ENCODE measurements at places on chromosomes 11 and 22.
A peak's percentile ranks its signal among the peaks of the same experiment; 100 is the strongest.

- no peak for DNase-seq
These were observed 100.7 kb upstream of the BIRC3 start for GRCh38 chr11:102216433-102217075.

DNA sequence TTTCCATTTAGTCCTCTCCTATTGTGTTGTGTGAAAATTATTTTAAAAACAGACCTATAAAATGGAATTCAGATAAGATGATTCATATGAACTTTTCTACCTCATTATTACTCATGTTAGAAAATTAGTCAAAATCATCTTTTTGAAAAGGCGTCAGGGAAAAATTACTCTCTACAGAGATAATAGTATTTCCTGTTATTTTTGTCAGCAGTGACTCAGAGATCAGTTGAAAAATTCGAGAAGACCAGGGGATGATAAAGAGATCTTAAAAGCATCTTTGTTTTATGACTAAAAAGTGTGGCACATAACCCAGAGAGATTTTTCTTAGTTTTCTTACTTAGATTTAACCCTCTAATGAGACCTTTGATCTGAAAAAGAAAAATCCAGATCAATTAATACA, 157.9 kb upstream of the CARD18 start:
- DNase-seq = peak; percentile 55

DNA sequence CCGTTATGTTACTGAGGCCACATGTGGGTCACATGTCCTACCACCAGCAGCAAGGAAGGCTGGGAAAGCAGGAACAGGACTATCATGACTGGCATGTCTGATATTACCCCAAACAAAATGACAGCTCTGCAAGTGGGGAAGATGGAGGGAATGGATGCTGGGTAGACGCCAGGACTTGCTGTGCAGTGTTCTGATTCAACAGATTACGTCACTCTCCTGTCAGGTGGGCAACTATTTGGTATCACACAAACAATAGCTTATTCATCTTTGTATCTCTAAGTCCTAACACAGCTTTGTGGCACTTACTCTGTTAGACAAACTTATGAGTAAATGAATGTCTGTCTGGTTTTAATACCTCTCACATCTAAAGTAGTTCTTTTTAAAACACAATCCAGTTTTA, 105.2 kb downstream of the SPON1 start:
- DNase-seq = no peak

DNA sequence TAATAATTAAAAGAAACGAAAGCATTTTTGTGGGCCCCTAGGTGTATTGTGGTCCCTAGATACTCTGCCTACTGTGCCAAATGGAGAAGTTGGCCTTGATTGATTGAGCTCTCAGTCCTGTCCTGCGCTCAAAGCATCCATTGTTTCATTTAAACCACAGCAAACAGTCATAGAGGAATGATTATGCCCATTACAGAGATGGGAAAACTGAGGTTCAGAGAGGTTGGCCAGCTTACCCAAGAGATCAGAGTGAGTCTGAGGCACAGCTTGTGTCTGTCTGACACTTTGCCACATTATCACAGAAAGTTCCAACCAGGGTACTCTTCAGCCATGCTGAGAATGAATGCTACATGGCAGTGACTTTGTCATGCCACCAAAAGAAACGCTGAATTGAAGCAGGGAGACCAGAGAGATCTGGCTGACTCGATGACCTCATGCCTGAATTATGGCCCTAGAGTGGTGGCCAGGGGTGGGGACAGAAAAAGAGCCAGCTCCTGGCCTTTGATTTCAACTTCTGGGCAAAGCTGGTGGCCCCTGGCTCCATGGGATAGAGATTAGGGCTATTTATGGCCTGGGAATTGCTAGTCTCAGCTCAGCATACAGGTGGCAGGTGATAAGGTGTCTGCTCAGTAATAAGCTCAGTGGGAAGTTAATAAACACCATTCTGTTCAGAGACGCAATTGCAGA, 180.5 kb downstream of the MIAT start:
- no peak for DNase-seq

GRCh38 chr11:116114198-116114651, 610.0 kb upstream of the CADM1 start:
- DNase-seq = no peak

GRCh38 chr11:116822575-116822974, 529 bp downstream of the APOA4 start:
- DNase-seq = no peak

GRCh38 chr11:128506999-128507611, 80.3 kb downstream of the ETS1 start:
- DNase-seq = peak; percentile 97

DNA sequence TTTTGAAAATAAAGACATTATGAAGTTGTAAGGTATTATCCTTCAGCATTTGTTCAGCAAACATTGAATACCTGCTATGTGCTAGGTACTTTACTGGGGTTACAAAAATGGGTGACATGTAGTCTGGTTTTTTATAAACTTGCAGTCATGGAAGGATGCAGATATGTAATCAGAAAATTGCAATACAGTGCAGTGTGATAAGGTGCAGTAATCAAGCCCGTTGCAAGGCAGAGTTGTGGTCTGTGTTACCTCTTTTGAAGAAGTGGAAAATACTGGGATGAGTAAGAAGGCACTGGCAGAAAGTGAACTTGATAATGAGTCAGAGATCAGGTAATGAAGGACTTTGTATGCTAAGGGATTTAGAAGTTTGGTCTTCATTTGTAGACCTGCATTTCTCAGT, 8.1 kb downstream of the FBXO7 start:
- no peak for DNase-seq

DNA sequence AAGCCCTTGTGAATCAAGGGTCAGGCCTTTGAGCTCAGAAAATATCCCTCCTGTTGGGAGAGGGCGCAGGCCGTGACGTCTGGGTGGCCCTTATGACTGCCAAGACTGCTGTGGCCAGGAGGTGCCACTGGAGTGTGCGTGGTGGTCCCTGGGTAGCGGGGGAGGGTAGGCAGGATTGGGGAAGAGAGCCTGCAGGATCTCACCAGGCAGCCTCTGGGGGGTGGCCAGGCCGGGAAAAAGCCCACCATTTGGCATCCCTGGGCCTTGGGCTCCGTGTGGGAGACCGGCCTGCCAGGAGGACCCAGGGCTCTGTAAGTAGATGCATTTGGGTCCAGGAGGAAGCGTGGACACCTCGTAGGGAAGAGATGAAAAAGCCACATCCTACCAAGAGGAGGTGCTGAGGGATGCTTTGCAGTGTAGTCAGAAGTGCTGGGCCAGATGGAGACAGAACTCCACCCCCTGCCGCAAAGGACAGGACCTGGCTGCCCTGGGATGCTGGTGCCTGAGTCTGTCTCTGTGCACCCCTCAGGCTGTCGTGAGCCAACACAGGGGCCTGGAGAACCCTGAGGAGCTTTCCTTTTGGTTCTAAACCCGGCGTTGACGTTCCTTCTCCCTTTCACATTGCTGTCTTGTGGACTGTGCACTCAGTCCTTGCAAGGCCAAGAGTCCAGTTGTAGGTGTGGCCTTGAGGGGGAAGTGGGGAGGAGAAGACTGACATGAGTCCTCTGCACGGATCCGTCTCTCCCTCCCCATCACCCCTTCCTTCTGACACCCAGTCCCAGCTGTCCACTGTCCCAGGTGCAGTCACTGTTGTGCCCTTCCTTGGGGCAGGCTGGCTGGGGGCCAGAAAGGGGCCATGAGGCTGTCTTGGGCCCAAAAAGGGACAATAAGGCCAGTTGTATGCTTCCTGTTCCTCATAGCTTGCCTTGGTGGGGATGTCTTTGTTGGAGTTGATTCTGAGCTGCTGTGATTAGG, 12.7 kb upstream of the MIEF1 start:
- DNase-seq = no peak

DNA sequence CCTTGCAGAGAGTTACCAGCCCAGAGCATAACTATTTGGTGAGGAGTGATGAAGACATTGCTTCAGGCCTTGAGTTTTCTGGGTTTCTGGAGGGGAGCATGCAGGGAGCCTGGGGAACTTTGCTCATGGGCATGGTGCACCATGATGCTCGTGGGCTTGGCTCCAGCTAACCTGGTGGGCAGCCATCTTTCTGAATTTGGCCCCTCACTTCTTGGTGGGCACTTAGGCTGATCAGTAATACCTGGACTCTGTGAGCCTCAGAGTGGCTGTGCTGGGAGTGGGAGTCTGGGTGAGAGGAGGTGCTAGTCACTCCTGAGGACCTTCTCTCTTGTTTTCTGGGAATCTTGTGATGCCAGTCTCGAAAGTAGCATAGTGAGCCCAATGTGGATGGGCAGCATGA, 30.6 kb downstream of the AMPD3 start:
- no peak for DNase-seq

DNA sequence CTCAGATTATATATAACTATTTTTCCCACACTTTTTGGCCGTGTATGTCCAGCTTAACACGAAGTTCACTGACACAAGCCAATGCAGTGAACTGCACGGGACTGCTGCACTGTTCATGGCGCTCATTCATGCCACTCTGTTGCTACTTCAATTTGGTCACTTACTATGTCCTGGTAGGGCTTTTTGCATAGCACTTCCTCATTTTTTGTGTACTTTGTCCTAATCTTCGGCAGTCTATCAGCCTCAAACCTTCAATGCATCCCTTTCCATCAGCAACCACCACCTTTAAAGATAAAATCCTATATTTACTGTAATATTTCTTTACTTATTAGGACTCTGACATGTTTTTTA, 18.7 kb upstream of the ARHGAP32 start:
- DNase-seq = no peak

- DNase-seq = no peak
These were observed 2.1 kb downstream of the KLHL35 start for GRCh38 chr11:75430714-75431532.

DNA sequence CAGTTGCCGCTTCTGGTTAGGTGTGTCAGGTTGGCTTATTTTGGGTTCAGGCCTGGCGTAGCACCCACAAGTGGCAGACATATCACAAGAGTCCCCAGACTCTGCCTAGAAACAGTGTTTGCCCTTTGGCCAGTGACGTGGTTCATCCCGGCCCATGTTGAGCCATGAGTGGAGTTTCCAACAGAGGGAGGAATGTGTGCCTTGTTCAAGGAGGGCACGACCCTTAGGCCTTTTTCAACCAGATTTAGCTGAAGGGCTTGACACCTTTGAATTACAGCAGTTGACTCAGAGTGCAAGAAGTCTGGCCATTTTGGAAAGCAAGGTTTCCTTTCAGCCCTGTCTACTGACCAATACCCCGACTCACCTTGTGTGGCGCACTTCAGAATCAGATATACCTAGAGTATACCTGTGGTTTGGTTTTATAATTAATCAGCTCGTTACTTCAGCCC, 15.1 kb upstream of the AIFM3 start:
- no peak for DNase-seq

DNA sequence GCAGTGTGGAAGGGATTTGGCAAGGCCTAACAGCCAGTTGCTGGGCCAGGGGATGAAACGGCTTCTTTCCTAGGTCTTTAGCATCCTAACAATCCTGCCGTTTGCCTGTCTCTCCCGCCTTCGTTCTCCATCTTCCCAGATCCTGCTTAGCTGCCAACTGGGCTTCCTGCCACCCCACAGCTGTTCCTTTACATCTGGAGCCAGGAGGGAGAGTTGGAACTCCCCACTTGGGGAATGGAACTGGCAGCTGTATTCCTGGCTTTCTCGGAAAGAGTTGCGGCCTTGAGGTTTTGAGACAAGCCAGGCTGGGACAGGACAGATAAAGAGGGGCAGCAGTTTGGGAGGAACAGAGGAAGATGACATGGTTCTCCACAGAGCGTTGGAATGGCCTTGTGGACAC, 59.6 kb downstream of the ST3GAL4 start:
- DNase-seq = peak; percentile 65

- DNase-seq = no peak
These were observed 14.9 kb upstream of the GALNT18 start for GRCh38 chr11:11636671-11637070.

DNA sequence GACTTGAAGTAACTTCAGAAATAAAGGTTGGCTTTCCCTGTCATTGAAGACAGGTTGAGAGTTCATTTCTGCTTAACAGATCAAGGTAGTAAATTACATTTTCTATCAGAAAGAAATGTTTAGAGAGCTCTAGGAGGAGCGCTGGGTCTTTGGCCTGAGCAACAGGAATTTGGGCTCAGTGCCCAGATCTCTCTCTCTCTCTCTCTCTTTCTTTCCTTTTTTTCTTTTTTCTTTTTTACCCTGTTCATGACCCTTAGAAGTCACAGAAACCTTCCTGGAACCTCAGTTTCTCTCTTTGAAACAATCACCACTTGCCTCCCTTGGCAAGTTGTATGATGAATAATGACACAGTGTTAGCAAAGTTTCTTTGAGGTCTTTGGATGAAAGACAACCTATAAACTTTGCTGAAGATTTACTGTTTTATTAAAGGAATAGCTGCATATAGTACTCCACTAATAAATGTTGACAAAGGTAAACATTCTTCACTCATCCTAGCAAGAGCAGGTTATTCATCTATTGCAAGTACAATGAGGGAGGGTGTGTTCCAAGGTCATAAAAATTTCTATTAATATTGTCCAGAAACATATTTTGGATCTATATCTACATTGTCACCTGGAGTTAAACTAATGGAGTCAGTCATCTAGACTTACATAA, 35.5 kb upstream of the RASSF10 start:
- no peak for DNase-seq

DNA sequence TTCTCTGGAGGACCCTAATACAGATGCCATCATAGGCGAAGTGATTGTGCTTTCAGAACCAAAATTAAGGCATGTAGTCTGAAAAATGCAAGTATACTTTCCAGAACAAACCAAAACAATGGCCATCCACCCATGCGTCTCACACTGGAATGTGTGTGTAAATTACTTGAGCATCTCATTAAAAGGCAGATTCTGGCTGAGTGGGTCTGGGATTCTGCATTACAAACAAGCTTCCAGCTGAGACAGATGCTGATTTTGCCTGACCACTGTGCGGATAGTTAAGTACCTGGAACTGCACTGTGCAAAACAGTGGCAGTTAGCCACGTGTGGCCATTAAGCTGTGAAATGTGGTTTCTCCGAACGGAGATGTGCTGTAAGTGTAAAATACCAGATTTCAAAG, 26.2 kb downstream of the RRP7A start:
- DNase-seq = no peak

DNA sequence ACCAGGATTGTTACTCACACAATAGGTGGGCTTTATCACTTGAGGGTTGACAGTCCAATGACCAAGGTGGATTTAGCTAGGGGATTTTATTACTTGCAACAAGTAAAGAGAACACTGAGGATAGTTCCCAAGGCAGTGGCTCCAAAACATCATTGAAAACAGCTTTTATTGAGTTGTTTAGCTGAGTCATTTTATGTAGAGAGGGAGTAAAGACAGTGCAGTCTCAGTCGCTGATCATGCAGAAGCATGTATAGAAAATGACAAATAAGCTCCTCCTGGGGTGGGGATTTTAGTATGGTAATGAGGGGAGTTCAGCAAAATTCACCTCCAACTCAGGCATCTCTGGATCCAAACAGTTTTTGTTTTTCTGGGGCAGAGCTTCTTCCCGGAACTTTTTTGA, 163.0 kb upstream of the CCDC179 start:
- DNase-seq = peak; percentile 3

- no peak for DNase-seq
These were observed 135.6 kb upstream of the ZC3H12C start for GRCh38 chr11:109957601-109958000.

GRCh38 chr22:49760630-49761571, 66.8 kb downstream of the BRD1 start:
- no peak for DNase-seq

DNA sequence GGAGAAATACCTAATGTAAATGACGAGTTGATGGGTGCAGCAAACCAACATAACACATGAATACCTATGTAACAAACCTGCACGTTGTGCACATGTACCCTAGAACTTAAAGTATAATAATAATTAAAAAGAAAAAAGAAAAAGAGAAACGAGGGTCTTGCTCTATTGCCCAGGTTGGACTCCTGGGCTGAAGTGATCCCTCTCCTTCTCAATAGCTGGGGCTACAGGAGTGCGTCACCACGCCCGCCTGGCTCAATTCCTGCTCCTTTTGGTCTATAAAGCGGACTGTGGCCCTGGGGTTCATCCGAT, 521 bp upstream of the PTS start:
- no peak for DNase-seq

Measured in fibroblast of skin of abdomen (primary cell).